ELF-1 (cell line): ENCODE measurements at places on chromosomes 2 and 18.
A peak's percentile ranks its signal among the peaks of the same experiment; 100 is the strongest.

GRCh38 chr2:65363879-65364666, 68.3 kb downstream of the SPRED2 start:
- no peak for DNase-seq

GRCh38 chr18:27017901-27018500, 152.5 kb upstream of the AQP4 start:
- DNase-seq = no peak

DNA sequence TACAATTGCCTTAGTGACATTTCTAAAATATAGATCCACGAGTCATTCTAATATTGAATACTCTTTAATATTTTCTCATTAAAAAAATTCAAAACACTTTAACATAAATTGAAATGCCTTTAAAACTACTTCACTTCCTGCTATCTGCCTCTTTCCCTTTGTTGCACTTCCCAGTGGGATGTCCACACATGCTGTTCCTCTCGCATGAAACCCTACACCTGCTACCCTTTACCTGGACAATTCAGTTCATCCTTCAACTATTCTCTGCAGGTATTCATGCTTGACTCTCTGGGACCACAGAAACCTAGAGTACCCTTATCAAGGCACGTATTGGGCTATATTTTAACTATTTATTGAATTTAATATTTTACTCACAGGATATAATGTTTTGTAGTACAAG, 373.3 kb upstream of the GALNT5 start:
- no peak for DNase-seq

DNA sequence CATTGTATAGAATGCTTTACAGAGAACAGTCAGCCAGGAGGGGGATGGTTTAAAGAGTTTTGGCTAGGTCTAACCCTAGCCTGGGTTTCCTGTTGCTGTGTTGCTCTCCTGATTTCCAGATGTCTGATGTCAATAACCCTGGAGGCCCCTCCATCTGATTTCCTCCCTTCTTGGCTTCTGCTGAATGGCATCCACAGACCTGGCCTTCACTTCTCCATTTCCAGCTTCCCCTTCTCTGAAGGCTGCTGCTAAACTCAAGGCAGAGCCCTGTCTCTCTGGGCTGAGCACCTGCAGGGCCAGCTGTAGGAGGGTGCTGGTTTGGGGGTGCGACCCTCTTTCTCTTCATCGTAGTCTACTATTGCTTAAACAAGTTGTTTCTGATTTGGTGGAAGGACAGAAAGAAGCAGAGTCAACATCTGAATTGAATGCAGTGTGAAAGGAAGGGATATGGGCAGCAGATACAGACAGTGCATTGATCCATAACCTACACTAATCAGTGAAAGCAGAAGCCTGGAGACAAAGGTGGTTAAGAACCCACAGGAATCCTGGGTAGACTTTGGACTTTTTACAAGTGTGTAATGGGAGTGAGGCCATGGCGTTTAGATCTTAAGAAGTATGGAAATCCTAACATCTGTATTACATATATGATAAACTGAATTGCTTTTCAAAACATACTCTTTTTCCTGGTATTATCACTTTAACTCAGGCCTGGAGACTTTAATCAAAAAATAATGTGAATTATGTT, 153.6 kb downstream of the HRH4 start:
- no peak for DNase-seq

DNA sequence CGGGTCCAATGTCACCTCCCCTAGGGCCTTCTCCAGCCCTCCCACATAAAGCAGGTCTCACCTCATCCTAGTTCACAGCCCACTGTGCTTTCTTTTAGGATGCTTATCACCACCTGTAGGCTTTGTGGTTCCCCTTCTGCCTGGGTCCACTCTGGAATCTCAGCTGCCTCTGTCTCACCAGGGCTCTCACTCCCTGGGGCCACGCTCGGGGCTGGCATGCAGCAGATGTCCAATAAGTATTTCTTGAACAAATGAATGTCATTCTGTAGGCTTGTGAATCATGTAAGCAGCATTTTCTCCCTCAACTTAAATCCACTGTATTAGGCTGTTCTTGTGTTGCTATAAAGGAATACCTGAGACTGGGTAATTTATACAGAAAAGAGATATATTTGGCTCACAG, 4.3 kb upstream of the SH3BP4 start:
- DNase-seq = no peak

DNA sequence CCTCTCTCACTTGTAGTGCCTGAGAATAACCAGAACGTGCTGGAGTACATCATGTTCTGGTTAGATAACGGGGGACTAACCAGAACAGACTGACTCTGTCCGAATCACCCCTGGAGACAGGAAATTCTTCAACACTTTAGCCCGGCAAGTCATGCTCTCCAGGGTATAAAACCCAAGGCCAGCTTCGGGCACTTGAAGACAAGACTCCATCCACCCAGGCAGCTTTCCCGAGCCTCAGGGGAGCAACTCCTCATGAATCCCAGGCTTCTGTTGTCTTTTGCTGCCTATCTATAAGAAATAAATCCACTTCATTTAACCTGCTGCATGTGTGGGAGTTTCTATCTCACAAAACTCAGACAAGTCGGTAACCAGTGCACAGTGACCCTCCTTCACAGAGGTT, 99.6 kb downstream of the KCNF1 start:
- no peak for DNase-seq

DNA sequence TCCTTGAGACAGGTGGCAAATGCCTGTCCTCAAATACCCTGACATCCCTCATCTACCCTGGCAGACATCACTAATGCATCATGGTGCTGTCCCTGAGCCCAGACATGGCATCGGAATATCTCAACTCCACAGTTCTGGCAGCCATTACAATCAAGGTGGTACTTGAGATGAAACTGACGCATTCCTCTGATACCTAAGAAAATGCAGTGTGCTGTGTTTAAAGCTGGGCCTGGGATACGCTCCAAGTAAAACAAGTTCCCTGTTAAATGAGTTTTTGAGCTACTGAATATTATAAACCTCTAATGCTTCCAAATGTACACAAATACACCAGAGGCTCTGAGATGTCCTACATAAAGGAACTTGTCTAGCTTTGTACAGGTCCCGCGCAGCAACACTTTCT, 29.8 kb downstream of the POLR1A start:
- DNase-seq = no peak

DNA sequence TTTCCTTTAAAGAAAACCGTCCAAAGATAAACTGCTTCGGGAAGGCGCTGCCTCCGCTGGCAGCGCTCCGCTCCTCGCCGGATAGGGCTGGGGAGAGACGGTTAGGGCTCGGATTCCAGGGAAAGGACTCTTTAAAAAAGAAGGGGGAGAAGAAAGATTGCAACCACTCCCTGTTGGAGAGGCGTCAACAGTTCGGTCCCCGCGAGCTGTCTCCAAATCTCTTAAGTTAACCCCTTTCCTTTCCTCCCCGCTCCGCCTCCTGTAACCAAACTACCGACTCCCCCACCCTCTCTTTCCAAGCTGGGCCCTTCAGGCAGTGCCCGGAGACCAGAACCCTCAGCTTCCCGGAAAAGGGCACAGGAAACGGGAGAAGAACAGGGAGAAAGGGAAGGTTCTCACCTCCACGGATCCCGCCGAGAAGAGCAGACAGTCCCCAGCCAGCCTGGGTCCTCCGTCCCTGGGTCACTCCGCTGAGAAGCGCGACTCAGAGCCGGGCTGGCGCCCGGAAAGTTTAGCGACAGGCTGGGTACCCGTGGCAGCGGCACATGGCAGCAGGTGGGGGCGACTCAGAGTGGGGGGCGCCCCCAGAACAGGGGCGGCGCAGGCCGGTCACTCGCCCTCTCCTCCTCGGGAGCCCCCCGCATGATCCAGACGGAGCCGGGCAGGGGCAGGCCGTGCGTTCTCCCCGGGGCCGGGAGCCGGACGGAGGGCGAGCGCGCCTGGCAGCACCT, 675 bp downstream of the FZD5 start:
- no peak for DNase-seq

DNA sequence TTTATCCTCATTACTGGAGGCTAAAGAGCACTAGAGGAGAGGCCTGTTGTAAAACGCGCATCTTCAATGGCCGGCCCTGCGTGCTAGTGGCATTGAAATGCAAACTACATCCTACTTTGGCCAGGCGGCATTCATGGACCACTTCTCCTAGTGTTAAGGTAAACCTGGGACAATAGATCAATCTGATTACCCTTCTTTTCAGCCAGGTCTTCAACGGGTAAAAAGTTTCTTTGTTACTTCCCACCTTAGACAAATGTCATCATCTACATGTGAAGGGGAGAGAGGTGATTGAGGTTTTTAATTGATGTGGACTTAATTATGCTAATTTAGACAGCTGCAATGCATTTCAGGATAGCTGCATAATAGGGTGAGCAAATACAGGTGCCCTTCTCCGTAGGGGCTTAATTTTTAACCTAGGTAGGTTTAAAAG, 628.0 kb downstream of the ZEB2 start:
- DNase-seq = peak; percentile 86

DNA sequence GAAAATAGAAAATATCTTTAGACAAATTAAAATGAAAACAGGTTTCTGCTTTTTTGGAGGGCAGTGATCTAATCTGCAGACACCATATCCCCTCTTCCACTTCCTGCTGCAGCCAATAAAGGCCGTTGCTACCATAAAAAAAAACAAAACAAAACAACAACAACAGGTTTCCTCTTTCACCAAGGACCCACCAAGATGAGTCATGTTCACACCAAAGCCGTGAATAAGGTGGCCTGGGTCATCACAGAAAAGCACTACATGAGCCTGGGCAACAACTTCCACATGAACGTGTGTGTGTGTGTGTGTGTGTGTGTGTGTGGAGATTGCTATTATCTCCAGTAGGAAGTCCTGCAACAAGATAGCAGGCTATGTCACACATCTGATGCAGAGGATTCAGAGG, 24.8 kb upstream of the TFCP2L1 start:
- DNase-seq = no peak

DNA sequence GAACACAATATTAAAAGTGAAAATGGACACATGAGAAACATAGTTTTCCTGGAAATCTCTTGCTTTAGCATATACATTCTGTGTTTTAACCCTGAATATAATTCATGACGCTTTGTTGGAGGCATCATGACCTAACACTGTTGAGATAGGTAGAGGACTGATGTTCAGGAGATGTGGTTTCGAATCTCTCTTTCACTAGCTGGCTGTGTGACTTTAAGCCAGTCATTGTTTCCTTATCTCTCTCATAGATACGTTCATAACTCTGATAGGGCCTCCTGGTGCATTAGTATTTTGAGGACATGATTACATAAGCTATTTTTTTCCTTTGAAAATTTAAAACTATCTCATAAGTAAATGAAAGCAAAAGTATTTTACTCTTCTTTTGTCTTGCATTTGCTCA, 179.0 kb upstream of the DTNA start:
- no peak for DNase-seq

DNA sequence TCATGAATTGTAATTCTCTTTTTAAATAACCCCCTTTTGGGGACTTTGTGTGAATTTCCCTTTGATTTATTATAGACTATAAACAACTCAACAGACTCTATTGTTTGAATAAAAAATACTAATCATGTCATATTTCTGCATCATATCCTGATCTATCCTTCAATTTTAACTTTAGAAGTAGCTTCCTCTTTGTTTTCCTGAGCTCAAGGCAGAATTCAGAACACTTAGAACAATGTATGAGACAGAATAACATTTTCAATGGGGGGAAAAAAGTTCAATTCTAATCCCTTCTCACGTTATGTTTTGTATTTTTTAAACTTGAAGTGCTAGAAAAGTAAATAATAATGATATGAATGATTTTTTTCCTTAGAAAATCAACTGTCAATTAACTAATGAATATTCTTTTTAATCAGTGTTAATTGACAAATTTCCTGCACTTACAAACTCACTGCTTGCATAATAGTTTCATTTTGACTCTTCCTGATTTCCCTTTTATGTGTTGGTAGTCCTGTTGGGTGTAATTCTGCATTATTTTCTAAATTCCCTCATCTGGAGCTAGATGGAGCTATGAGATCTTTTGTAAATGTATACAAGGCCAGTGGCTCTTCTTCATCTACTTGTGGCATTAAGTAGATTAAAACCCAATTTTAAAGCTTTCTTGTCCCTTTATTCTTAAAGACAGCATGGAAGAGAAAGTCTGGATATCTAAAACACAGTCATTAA, 326.1 kb downstream of the PARD3B start:
- DNase-seq = no peak

DNA sequence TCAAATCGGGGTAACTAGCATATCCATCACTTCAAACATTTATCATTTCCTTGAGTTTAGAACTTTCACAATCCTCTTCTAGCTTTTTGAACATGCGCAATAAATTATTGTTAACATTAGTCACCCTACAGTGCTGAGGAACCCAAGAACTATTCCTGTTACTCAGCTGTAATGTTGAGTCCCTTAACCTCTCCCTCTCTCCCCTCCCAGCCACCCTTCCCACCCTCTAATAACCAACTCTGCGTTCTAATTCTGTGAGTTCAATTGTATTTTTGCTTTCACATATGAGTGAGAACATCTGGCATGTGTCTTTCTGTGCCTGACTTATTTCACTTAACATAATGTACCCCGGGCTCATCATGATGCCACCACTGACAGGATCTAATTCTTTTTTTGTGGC, 78.6 kb upstream of the RANBP2 start:
- no peak for DNase-seq

- DNase-seq = no peak
Measured at GRCh38 chr2:178473931-178474330, 4.5 kb downstream of the FKBP7 start.

- DNase-seq = peak; percentile 35
Measured at GRCh38 chr18:25825056-25825455, 265.4 kb downstream of the SS18 start.

DNA sequence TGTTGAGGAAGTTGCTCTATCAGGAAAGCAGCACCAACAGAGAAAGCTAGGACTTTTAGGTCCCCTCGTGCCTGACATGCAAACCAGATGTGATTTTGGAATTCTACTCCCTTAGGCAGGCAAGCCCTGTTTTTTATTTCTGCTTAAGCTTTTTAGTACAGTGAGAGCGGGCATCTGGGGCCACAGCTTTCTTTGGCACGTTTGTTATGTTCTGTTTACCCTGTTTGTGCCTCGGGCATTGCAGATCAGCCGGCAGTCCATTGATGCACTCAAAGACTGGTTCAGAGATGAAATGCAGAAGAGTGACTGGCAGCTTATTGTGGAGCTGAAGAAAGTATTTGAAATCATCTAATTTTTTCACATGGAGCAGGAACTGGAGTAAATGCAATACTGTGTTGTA, 61.9 kb downstream of the EIF5B start:
- DNase-seq = no peak

- DNase-seq = peak; percentile 49
Measured at GRCh38 chr2:238847841-238848690, at the start of gene TWIST2. TSS of gene TWIST2 (plus strand) at chr2:238848085. CDS start at chr2:238848216, 131 bp downstream.

GRCh38 chr2:98012561-98012991, 16.8 kb upstream of the TMEM131 start:
- no peak for DNase-seq

GRCh38 chr2:191280834-191281756, 35.9 kb downstream of the MYO1B start:
- DNase-seq = peak; percentile 25

GRCh38 chr2:221513232-221513631, 58.9 kb downstream of the EPHA4 start:
- no peak for DNase-seq

DNA sequence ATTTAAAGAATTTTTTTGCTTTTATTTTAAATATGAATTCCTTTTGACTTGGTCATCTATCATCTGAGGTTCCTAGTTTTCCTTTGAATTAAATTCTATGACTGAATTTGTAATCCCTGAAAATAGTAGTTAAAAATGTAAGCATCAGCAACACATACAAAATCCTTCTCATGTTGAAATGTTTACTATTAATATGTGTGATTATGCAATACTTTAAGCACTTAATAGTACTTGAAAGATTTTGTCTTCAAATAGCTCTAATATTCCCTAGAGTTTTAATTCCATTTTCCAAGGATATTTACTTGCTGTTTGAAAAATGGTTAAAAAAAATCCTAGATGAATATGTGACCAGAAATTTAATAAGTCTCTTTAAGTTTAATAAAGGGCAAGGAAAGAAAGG, 26.6 kb upstream of the SPATS2L start:
- DNase-seq = no peak

GRCh38 chr18:23244401-23244800, 109.1 kb downstream of the CABLES1 start:
- no peak for DNase-seq
